Stimulated activated CD4-positive, alpha-beta T cell treated with anti-CD3 and anti-CD28 coated beads, Interleukin-4, amount 100 ng/mL, for 4 hours (primary cell): ENCODE measurements at places on chromosomes 1 and 21.
A peak's percentile ranks its signal among the peaks of the same experiment; 100 is the strongest.

DNA sequence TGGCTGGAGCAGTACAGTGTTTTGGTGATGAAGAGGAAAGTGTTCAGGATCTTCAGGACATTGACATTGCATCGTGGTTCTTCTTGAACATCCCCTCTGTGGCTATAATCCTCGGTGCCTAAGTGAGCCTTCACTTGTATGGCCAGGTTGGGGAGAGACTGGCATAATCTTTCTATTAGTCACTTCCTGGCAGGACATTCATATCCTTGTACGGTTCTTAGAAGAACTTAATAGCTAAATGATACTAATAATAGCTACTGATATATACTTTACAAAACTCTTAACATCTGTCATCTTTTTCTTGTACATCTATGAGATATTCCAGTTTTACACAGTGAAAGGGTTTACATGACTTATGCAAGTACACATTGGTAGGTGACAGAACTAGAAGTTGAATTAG is 35.8 kb downstream of the CELF3 start:
- DNase-seq: no peak

- DNase-seq: no peak
Observed at GRCh38 chr1:115946116-115946515, 30.2 kb upstream of the SLC22A15 start.

- peak; percentile 80 for DNase-seq
Observed at GRCh38 chr1:230867903-230868735, at the start of gene C1orf198. Gene C1orf198 (minus strand): TSS chr1:230868521. CDS start chr1:230868512, 9 bp downstream.

DNA sequence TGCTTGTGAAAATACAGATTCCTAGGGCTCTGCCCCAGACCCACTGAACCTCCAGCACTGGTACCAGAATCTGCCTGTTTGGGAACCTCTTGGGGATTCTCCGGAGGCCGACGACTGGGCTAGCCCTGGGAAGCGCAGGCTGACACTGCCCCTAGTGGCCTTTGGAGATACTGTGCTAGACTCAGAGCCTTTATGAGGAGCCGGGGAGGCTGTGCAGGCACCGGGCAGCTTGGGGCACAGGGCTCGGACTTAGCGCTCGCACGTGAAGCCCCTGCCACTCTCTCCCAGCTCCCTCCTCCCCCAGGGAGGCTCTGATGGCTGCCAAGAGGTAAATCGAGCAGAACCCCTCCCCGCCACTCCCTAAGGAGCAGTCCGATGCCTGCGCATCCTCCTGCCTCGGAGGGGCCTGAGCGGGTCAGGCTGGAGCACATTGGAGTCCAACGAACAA is 144.6 kb upstream of the TNR start:
- DNase-seq: no peak

GRCh38 chr1:212699625-212700222 is at the start of gene BATF3:
Gene BATF3 (minus strand): TSS chr1:212699840. CDS start chr1:212699762, 78 bp downstream.
- peak; percentile 63 for DNase-seq

DNA sequence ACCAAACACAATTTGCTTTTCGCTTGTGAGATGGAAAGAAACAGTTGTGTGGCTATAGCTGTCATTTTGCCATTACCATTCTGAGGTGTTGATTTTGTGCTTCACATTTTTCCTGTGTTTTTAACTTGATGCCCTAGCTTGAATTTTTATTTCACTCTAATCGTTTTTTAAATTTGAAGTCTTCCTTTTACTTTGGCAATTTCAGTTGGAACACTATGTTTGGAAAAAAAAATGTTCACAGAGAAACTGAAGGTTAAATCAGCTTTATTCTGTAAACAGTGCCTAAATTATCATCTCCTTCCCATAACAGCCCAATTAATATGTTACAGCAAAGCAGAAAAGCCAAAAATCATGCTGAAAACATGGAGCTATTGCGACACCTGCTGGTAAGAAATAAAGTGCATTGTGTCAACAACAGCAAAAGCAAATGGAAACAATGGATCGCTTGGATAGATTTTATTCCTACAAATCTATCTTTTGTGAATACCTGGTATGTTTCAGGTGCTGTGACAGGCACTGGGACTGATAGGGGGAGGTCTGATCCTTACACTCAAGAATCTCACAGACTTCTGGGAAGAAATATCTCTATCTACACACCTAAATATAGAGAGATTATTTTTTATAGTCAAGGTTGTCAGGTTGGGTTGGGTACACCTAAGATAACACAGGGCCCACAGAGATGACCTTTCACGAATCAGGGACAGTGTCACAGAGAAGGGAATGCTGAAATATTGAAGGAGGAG is 16.2 kb upstream of the ERICH3 start:
- DNase-seq: no peak

DNA sequence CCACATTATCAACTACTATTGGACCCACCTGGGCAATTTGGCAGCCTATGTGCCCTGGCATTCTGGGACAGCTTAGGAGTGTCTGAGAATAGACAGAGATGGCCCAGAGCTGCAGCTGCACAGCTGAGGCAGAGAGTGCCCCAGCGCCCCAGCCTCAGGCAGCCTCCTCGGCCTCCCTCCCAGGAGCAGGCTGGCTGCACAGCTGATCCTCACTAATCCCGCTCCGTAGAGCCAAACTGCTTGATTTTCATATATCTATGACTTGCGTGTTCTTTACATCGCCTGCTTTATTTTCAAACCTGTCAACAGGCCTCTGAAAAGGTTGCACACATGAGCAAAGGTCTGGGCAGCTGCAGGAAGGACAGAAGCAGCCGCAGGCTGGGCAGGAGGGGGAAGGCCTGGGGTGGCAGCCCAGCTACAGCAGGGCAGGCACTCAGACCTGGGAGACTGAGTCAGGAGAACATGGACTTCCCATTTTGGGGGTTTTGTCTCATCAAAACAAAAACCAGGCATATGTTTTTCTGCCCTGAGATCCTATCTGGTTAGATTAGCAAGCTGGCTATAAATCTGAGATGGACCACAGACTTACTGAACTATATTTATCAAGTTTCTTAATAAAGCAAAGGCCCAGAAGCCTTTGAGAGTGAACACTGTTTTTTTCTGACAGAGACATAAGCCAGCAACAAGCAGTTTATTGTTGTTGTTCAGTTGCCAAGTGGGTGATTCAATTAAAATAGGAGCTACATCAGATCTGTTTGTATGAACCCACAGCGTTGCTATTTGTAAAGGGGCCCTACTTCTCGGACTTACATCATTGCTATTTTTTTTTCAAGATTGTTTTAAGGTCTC is 301.8 kb upstream of the DUSP10 start:
- no peak for DNase-seq

- DNase-seq: no peak
Observed at GRCh38 chr1:193884848-193885558, 698.6 kb upstream of the B3GALT2 start.

DNA sequence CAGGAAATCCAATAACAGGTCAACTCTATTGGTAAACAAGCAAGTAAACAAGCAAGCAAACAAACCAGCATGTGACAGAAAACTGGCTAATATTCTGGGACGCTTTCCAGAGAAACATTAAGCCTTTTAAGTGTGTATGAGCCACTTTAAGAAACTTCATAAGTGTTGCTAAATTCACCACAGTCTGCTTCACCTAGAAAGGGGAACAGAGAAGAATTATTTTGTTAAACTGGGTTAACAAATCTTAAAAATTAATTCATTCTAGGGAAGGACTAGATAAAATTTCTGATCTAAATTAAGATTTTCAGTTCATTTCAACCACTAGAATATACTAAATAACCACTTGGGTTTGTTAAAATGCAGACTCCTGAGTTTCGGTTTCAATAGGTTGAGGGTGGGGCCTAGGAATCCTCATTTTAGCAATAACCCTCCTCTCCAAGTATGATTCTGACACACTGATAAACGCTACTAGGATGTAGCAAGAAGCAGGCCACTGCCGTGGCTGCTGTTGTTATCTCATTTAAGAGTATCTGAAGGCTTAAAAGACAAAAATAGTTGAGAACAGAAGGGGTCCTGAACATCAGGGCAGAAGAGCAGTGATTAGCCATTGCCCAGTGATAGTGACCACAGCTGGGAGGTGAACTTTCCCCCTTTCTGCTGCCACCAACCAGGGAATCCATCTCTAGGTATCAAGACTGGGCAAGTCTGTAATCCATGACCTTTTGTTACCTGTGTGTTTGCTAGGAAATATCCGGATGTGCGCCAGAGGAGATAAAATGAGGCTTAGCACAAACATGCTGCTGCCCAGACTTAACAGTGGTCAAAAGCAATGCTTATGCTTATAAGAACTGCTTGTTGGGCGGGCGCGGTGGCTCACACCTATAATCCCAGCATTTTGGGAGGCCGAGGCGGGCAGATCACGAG is 11.2 kb downstream of the CREG1 start:
- no peak for DNase-seq

DNA sequence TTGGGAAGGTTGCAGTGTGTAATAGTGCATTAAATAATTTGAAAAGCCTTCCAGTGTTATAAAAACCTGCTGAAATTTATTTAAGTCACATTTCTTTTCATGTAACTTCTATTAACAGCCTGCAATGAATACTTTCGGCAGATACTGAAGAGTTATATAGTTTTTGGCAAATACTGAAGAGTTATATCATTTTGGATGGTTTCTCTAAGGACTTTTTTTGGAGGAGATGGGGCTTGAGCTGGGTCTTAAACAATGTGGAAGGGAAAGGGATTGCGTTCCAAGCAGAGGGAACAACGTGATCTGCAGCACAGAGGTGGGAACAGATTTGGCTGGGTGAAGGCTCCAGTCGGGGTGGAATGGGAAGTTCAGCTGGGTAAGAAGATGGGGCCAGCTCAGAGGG is 39.8 kb downstream of the MTR start:
- DNase-seq: no peak

GRCh38 chr1:16221499-16221898 is 9.0 kb upstream of the ARHGEF19 start:
- no peak for DNase-seq

DNA sequence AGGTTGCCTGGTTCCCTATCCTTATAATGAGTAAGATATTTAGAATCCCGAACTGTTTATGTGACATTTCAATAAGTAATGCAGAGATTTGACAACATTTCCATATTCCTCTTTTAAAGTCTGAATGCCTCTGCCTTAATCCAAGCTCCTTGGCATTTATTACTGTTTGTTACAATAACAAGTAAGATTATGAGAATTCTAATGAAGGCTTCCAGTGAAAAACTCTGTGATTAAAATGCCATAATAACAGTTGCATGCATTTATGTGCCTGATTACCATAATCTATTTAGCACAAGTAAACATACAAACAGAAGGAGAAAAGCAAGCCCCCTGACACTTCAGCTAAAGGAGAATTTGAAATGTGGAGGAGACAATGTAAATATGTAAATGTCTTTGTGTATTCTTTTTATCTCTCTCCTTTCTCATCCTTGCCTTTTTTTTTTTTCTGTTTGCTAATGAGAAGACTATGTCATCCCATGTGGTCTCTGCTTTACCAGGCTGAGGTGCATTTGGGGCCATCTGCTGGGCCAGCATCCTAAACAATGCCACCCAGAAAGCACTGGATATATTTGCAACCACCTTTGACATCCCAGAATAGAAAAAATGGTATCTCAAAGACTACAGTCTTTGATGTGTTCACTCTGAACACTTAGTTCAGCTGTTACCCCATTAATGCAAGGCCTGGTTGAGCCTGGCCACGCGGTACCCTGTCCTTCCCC is 17.2 kb upstream of the OLIG2 start:
- DNase-seq: no peak

- no peak for DNase-seq
Observed at GRCh38 chr1:160834945-160835565, 27.6 kb downstream of the CD244 start.

- no peak for DNase-seq
Observed at GRCh38 chr1:150566589-150567340, 12.6 kb downstream of the MCL1 start.

DNA sequence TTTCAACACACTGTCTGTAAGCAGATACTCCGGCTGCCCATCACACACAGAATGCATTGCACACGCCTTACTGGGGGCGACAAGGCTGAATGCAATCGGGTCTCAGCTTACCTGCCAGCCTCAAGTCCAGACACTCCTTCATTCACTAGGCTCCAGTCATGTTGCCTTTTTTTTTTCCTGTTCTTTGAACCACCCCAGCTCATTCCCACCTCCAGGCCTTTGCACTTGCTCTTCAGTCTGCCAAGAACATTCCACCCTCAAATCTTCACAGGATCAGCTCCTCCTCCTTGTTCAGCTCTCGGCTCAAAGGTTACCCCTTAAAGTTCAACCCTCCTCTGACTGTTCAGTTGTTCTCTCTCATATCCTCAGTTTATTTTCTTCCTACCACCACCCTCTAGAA is 181.9 kb upstream of the ESRRG start:
- DNase-seq: no peak
